ENCODE measurements at places on chromosomes 7 and 10.

DNA sequence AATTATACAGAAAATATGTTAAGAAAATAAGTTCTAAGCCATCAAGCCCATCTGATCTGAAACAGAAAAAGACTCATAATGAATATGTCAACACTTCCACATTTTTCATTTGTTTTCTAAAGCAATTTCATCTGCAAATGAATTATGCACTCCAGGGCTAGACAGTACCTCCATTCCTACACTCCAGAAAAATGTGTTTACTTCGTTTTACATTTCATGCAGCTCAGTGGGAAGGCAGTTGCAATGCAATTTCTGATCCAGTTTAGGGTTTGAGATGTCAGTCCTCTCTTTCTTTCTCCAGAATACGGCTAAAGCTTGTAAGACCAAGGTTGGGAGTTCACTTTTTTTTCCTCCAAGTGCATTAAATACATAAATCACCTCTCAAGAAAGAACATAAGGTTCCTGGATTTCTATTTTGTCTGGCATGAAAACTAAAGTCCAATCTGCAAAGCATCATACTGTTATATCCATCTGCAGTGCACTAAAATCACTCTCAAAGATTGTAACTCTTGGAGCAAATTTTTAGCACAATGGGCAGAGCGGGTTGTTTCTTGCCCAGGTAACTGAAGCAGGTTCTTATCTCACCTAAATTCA lies 348.8 kb upstream of the C7orf33 start:
- DNase-seq, result no peak

DNA sequence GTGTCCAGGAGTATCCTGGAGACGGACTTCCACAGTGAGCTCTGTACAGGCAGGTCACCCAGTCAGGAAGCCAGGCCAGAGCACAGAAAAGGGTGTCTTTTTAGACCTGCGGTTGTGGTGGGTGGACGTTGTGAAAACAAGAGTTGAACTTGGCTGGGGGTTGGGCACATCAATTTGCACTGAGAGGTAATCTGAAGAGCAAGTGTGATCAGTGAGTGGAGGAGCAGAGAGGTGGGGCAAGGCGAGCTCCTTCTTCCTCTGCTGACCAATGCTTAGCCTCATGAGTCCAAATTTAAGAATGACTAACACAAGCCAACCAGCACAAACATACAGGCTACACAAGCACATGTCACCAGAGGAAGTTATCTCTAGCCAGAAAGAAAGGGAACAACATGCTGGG lies 310.8 kb downstream of the TCERG1L start:
- no peak for DNase-seq

GRCh38 chr10:80739328-80739727 lies 201.6 kb downstream of the SH2D4B start:
- DNase-seq, result no peak

DNA sequence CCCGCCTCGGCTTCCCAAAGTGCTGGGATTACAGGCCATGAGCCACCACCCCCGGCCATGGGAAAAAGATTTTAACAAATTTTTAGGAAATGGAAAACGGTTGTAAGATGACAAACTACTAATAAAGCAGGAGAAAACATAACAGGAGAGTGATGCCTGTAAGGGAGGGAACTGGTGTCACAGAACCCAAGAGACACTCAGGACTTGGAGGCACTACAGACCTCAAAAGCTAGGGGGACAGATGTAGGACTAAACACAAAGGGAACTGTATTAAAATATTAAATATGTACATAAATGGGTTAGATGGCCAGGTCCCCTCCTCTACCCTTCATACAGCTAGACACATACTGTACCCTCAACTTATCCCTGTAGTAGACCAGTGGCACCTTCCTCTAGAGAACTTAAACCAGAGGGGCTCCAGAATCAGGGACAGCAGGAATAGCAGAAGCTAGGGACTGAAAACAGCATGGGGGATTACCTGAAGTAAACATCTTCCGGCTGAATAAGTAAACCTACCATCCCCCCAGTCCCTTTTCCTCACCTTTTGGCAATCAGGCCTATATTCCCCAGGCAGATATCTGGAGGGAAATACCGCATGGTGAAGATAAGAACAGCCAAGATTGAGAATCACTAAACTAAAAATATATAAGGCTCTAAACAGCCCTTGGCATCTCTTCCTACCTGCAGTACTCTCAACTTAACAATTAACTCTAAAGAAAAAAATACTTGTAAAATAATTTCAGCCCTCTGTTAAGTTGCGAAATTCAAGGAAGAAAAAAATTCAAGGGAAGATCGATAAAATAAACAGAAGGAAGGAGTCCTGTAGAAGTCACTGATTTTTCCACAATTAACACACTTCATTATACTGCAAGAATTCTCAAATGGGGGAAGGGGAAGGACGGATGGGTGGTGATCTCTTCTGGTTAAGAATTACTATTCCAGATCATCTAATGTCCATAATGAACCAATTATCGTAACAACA lies 15.5 kb downstream of the TM9SF3 start:
- DNase-seq, result no peak

- DNase-seq, result no peak
These were observed 9.9 kb upstream of the DOCK1 start for GRCh38 chr10:126895214-126895781.

GRCh38 chr7:100122067-100122466 lies 2.6 kb downstream of the CNPY4 start:
- DNase-seq, result no peak
